ENCODE measurements at places on chromosomes 11 and 22. TPM values are rescaled to one million over a fixed set of nuclear protein-coding genes. Genes with fewer than 3 reads are reported as not detected.

The OR6A2 gene
- 0.07 TPM for total RNA-seq

The LGALS1 gene
- 235 TPM for total RNA-seq

The GAL3ST1 gene
- total RNA-seq: 5.9 TPM

The UBASH3B gene
- 8.9 TPM for total RNA-seq

The TRMU gene
- 46.6 TPM for total RNA-seq

The ARVCF gene
- 55.3 TPM for total RNA-seq

The CCDC15 gene
- total RNA-seq: 3.2 TPM

GRCh38 chr22:39476664-39477063, 19.9 kb downstream of the MGAT3 start:
- DNase-seq: no peak

DNA sequence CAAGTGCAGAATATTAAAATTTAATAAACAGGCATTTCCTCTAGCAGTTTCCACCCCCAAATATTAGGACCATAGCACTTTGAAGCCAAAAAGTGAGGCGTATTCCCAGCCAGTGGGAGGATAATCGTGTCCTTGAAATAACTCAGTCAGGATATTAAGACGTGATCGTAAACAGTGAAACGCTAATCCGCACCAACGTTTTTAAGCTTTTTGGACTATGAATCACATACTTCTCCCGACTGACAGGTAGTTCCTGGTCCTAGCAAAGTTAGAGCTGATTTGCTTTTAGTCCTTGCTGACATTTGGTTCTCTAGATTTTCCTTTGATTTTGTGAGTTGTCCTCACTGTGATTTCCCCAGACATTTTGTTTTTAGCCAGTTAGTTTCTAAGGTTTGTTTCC, 197.1 kb upstream of the ARHGAP20 start:
- DNase-seq: no peak

DNA sequence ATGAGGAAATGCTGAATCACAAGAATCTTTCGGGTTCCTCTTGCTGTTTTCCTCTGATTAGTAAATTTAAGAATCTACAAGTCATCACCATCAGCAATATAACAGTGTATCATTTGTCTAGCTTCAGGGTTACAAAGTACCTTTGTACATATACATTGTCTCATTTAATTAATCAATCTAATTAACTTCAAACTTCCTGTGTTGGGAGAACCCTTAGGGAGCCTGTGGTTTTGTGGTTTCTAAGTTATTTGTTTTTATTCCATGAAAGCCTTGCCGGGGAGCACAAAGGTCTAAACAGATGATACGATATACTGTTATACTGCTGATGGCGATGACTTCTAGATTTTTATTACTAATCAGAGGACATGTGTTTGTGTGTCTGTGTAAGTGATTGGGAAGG, 41.0 kb downstream of the TIMP3 start:
- DNase-seq: no peak

- no peak for DNase-seq
These were observed 711.1 kb downstream of the BRD1 start for GRCh38 chr22:49116486-49117120.

- DNase-seq: no peak
These were observed 60.7 kb upstream of the FAT3 start for GRCh38 chr11:92163879-92164278.

- DNase-seq: no peak
These were observed 53.5 kb downstream of the ENTHD1 start for GRCh38 chr22:39839917-39840510.

GRCh38 chr11:113668255-113668654, 37.9 kb downstream of the TMPRSS5 start:
- no peak for DNase-seq

- DNase-seq: no peak
These were observed 361.5 kb upstream of the LARGE1 start for GRCh38 chr22:34281738-34282137.

DNA sequence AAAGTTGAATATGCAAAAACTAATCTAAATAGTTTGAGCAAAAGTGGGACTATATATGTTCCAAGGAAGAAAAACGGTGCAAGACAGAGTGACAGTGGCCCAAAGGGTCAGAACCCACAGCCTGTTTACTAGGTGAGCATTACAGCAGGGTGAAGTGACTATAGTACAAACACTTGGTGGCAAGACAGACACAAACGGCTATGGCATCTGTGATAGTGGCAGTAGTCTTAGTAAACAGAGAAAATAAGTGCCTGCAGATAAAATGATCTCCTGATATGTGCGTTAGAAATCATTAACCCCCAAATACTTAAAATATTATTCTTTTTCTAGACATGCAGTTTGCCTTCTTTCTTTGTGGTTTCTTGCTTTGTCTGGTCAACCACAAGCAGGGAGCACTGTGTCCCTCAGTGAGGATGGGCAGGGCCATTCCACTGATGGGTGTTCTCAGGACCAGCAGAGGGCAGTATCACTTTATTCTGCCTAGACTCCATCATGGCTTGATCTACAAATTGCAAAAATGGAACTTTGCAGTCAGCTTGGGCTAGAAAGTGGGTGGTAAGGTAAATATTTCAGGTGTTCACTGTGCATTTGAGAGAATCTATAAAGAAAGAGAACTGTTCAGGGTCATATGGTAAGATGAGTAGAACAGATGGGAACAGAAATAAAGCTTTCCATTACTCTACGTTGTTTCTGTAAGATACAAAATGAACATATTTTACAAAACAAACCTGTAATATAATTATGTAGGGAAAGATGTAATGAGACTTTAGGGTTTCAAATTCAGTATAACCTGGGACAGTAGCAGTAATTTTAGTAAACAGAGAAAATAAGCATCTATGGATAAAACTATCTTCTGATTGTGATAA, 198.2 kb downstream of the SWAP70 start:
- no peak for DNase-seq

GRCh38 chr11:17515443-17516176, 28.6 kb downstream of the USH1C start:
- no peak for DNase-seq

GRCh38 chr22:49717322-49717919, 110.3 kb downstream of the BRD1 start:
- no peak for DNase-seq

- DNase-seq: no peak
These were observed 581 bp upstream of the AP5B1 start for GRCh38 chr11:65781152-65781961.

DNA sequence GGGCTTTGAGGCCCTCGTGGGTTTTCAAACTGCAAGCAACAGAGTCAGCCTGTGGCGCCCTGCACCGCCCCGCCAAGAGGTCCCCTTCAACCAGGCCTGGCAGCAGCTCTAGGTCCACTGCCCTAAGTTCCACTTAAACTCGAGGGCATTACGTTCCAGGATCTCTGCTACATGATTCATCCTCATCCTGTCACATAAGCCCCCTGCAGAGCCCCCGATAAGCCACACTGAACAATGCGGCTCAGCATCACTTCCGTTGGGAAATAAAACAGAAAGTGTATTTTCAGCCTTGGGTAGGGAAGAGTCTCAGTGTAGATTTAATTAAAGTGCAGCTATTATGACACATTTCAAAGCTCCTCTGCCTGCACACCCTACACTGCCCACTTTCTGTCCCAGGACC, 24.6 kb downstream of the SULT4A1 start:
- no peak for DNase-seq

DNA sequence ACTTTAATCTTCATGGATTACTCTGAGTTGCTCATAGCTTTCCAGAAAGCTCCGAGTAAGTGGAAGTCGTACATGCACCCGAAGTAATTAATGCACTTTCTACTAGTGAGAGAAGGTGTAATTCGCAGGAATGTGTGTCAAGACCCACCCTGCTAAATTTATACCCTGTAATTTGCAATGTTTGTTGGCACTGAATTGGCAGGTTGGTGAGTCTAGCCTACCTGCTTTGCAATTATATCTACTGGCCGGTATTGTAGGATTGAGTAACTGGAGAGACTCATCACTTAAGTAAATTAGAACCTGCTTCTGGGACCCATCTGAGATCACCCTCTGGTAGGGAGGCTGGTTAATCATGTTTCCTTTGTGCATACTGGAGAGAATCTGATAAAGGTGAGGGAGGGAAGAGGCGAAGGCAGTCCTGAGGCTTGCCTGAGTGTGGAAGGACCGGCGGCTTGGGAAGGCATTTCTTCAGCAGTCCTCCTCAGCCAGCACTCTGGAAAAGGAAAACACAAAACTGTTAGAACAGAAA, 63.3 kb downstream of the LDLRAD3 start:
- no peak for DNase-seq

DNA sequence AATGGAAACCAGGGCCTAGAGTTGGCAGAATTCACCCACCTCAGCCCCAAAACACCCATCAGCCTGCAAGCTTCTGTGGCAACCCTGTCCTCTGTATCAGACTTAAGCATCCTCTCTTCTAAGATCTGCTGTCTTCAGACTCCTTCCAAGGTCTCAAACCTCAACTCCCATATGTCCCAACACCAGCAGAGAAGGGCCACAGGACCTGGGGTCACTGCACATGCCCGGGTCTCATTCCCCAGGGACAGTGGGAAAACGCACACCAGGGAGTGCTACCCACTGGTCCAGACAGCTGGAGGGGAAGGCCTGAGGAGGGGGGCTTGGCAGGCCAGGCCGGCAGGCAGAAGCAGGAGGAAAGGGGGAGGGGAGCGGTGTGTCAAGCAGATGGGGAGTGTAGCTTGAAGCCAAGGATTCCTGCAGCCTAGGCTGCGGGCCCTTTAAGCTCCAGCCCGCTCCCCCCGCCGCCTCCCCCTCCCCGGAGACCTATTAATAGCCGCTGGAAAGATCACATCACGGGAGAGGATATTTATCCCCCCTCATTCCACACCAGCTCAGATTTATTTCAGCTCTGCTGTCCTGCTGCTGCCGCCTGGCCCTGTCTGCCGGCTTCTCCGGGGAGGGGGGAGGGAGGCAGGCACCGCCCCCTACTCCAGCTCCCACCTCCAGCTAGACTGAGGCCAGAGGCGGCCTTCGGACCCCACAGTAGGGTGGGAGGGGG, 16.7 kb downstream of the BCL9L start:
- peak; percentile 80 for DNase-seq

- no peak for DNase-seq
These were observed 133.3 kb downstream of the TBC1D22A start for GRCh38 chr22:46895753-46896152.

DNA sequence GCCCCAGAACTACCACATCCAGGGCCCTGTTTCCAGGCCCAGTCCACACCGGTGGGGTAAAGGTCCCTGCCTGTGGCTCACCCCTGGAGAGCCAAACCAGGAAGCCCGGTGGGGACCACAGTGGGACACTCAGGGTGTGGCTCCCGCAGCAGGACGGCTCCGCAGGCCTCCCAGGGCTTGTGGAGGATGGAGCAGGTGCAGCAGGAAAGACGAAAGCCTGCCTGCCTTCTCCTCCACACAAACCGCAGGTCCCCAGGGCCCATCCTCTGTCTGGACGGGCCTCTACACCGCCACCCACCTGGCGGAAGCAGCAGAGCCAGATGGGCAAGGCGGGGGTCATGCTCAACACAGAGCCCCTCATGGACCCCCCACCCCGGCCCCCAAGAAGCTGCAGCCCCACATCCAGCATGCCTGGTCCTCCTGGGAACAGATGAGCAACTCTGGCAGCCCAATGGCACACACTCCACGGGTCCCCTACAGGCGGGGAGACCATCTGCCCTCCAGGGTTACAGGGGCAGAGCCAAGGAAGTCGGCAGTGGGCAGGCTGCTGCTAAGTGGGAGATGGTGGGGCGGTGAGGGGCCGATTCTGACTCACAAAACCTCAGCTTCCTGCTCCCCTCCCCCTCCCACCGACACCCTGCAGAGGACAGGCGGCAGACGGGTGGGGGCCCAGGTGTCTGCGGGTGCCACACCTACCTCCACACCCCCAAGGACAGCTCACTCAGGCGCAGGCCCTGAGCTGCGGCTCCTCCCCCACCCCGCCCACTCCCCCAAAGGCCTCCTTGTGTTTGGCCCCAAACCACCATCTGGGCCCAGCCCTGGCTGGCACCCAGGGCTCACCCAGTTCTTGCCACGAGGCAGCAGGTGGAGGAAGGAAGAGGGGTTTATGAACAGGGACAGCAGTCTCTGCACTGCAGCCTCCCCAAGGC, 5.2 kb downstream of the SBF1 start:
- DNase-seq: no peak

GRCh38 chr11:45511566-45511965, 153.9 kb downstream of the CHST1 start:
- no peak for DNase-seq

GRCh38 chr11:41786087-41786486, 326.6 kb upstream of the LRRC4C start:
- DNase-seq: no peak

- DNase-seq: no peak
These were observed 9.8 kb downstream of the HYOU1 start for GRCh38 chr11:119047205-119047604.

All from type B pancreatic cell (in vitro differentiated cells).